ENCODE measurements at places on chromosomes 6 and 20. TPM values are rescaled to one million over a fixed set of nuclear protein-coding genes. Genes with fewer than 3 reads are reported as not detected.

The MKKS gene
- total RNA-seq, result 14.8 TPM

The PROKR2 gene
- not detected for total RNA-seq

The KIAA1586 gene
- total RNA-seq, result 20.4 TPM

The MRPS18A gene
- total RNA-seq, result 32.4 TPM

The KCNB1 gene
- not detected for total RNA-seq

The MYH7B gene
- total RNA-seq, result 0.39 TPM
